Activated CD4-positive, alpha-beta T cell treated with anti-CD3 and anti-CD28 coated beads, Interleukin-2, amount 50 U/mL, for 24 hours (primary cell): ENCODE measurements at places on chromosomes 7 and 10.
A peak's percentile ranks its signal among the peaks of the same experiment; 100 is the strongest.

- DNase-seq: no peak
Measured at GRCh38 chr7:80263333-80263732, 128.7 kb downstream of the GNAI1 start.

- DNase-seq: peak; percentile 45
Measured at GRCh38 chr10:28291881-28292297, 11.0 kb downstream of the MPP7 start.

DNA sequence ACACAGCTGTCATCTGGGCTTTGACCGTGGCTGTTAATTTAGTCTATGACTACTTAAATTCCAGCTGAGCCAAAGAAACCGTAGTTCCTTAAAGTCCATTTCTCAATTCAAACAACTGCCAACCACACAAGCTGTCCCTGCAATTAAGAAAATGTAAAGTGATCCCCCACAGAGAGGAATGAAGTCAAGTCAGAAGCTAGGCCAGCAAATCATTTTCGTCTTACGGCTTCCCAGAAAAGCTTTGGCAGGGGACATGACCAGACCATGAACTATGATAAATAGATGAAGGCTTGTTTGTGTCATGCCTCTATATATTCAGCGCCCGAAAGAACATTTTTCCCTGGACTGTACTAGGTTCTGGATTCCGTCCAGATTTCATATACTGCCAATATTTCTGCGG is 54.6 kb downstream of the HACD1 start:
- DNase-seq: no peak

DNA sequence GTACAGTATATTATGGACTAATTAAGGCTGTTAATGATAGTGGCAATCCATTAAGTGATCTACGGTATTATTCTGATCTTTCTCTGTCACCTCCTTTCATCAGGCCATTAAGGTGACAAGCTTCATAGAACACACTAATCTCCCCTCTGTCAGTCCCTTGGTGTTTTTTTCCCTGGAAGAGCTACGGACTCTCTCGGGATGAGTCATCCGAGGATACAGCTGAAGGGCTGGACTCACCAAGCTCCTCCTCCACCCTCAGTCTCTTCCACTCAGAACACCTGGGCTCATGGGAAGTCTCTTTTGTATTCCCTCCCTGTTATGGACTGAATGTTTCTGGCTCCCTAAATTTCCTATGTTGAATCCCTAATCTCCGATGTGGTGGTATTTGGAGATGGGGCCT is 69.8 kb upstream of the PLXNA4 start:
- DNase-seq: no peak

DNA sequence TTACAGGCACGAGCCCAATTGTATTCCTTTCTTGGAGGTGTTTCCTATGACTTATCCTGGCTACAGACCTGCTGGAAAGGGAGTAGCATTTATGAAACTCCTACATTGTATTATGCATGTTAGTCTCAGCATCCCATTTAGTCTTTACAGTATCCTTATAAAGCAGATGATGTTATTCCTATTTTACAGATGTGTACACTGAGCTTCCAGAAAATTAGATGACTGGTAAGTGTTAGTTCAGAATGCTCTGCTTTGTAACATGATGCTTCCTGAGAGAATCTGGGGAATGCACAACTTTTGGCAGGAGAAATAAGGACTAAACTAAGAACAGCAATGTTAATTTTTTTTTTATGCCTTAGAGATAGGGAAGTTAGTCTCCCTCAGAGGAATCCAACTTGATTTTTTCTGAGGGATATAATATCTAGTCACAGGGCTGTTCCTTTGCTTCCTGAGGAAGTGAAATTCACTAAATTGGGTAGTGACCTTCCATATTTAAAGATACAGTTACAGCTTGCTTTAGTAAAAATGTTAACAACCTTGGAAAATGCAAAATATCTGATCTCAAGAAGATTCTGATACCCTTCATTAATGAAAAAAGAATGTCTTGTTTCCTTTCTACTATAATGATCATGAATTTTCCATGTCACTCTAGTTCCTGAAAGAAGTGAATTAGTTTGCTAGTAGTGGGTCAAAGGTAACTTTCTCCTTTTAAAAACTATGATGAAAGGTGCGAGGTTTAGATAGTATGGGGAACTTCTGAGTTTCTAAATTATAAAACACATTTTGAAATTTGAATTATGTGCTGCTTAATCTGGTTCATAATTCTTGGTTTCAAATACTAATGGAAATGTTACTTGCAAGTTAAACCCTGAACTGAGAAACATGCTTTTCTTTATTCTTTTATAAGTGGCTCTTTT is 194.0 kb upstream of the PRPS1L1 start:
- DNase-seq: no peak

DNA sequence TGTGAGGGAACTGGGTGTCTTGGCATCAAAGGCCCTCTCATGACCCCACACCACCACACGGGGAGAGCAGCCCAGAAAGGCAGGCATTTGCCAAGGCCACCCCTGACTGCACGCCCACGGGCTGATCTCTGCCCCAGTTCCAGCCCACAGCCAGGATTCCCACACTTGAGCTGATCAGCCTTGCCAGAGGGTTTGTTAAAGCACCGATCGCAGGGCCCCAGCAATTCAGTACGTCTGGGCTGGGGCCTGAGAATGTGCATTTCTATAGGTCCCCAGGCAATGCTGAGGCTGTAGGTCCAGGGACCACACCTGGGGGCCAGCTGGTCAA is 103.9 kb downstream of the TNS3 start:
- DNase-seq: no peak

- DNase-seq: no peak
Measured at GRCh38 chr10:109773288-109774120, 149.8 kb downstream of the XPNPEP1 start.

DNA sequence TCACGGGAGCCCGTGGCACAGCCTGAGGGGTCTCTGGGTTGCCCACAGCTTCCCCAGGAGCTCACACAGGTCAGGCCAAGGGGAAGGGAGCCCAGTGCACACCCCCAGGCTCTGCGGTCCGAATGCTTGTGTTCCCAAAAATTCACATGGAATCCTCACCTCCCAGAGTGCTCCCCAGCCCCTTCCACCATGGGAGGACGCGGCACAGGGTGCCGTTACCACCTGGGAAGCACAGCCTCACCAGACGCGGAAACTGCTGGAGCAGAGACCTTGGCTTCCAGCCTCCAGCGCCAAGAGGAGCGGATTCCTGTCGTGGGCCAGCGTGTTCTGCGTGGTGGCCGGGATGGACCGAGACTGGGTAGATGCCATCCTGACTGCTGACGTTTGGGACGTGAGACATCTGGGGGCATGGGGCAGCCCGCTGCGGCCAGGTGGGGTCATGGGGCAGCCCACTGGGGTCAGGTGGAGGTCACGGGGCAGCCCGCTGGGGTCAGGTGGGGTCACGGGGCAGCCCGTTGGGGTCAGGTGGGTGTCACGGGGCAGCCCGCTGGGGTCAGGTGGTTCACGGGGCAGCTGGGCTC is 149.4 kb downstream of the WDR37 start:
- no peak for DNase-seq

- DNase-seq: no peak
Measured at GRCh38 chr7:156026076-156026600, 213.9 kb upstream of the SHH start.

GRCh38 chr7:95899919-95900513 is 127.7 kb downstream of the DYNC1I1 start:
- DNase-seq: no peak

DNA sequence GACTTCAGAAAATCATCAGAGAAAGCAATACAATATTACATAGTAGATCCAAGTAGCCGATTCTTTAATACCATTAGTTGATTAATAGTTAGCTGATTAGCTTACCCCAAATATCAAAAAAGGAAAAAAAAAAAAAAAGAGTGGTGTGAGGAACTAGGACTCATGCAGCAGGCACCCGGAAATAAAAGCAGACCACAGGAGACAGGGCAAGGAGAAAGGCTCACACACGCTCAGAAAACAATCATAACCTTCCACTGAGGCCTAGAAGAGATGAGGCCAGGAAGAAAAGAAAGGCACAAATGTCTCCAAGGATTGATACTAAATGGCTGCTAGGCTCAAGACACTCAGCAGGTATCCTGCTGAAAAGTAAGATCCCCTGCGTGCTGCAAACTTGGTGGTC is 25.9 kb downstream of the TRDMT1 start:
- DNase-seq: no peak

DNA sequence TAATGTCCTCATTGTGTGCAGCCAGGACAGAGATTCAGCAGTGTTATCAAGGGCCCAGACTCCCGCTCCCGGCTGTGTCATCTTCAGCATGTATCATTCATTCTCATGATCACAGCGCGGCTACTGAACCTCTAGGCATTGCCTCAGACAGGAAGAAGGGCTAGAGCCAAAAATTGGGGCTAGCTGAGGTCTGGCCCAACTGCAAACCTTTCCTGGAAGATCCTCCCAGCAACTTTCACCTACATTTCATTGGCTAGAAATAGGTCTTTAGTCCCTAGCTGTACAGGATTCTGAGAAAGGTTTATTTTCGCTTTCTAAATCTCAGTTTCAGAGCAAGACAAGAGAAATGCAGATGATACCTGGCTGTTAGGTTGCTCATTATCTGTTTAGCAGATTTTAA is 81.9 kb downstream of the CREM start:
- DNase-seq: no peak

GRCh38 chr10:16363741-16364140 is 73.1 kb upstream of the PTER start:
- no peak for DNase-seq

DNA sequence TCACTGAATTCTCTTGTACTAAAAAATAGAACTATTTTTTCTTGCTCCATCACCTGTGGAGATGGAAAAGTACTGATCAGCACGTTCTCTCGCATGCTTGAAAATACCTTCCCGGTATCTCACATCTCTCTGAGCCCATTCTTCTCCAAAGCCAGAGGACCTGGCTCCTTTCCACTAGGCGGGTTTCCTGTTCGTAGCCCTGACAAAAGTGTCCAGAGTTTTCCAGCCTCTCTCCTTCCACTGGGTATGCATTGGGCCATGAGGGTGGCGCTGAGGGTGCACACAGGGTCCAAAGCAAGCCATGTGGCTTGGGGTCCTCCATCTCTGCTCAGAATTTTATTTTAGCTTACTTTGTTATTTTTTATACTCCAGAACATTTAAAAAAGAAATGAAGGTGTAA is 16.3 kb upstream of the SRGN start:
- DNase-seq: no peak
